Activated T-helper 2 cell treated with anti-CD3 and anti-CD28 coated beads, Interferon-gamma antibody, Interleukin-2, Interleukin-4, amounts not matched to agents 10 μg/mL and 5 μg/mL and 100 μg/mL, durations not matched to agents 14 hours and 24 hours and 36 hours (primary cell): ENCODE measurements at places on chromosomes 2 and 18.

DNA sequence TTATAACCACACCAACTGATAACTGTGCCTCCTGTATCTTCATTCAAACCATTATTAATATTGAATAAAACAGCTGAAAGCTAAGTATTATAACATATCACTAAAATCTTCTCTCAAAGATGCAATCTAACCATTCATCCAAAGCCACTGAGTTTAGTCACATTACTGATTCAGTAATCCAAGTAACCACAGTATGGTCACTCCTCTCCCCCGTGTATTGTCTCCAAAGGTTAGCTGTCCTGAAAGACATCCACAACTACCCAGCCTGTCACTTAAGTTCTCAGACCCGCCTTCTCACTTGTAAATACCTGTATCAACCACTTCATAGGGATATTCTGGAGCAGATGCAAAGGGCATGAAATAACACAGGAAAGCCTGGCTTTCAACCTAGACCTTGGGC, 213.4 kb upstream of the BOD1L2 start:
- no peak for DNase-seq
- H3K4me3 ChIP-seq: no peak overlapping the region
- peaks cover 4% of the 10 kb centered on the region for H3K4me1 ChIP-seq

DNA sequence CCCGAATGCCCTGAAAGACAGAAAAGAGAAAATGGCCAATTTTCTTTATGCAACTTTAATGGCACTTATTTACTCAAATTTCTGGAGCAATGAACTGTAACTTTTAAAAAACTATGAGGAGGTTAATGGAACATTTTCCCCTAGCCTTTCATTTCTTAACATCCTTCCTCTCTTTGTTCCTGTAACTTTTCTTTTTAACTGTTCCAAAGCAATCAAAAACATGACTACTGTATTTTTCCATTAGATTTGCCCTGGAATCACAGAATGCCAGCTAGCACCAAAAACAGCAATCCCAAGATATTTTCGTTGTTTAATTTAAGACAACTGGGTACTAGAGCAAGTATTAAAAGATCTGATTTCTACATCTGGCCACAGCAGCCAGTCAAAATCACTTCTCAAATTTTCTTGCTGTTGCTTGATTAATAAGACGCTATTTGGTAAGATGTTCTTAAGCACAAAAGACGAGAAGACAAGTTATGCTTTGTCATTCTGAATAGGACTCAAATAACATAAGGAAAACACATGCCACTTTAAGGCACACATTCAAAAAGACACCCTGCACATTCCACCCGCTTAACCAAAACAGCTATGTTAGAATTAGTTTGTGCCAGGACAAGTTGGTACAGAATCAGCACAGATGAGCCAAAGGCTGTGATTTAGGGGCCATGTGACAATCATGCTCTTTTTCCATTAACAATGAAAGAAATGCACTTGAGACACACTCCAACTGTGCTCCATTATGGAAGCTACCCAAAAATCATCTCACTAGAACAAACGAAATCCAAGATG, 3.6 kb downstream of the STARD7 start:
- no peak for DNase-seq
- H3K27me3 ChIP-seq: no peaks in the 10 kb centered on the region
- H3K4me1 ChIP-seq: peaks cover 59% of the 10 kb centered on the region
- peaks cover 49% of the 10 kb centered on the region for H3K36me3 ChIP-seq
- peak overlapping the region; percentile 49 for H3K27ac ChIP-seq

DNA sequence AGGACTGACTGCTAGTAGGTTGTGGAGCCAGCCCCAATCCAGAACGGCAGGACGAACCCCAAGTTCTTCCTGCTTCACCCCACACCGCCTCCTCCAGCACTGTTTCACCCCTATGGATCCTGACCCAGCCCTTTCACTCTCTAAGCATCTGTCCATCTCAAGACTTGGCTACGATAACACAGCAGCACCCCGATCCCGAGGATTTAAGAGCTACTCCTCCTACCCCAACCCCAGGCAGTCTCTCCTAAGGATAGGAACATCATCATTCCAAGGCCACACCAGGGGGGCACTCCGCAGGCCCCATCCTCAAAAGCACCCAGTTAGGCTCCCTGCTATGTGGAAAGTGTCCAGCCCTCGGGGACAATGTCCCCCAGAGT, 645 bp downstream of the KCTD18 start:
- H3K27ac ChIP-seq: peak overlapping the region; percentile 77
- no peaks in the 10 kb centered on the region for H3K27me3 ChIP-seq
- no peak for DNase-seq

GRCh38 chr2:114631146-114631545, 188.7 kb downstream of the DPP10 start:
- no peak overlapping the region for H3K27ac ChIP-seq
- DNase-seq: no peak
- no peaks in the 10 kb centered on the region for H3K36me3 ChIP-seq
- H3K4me1 ChIP-seq: no peaks in the 10 kb centered on the region
- H3K4me3 ChIP-seq: no peak overlapping the region

DNA sequence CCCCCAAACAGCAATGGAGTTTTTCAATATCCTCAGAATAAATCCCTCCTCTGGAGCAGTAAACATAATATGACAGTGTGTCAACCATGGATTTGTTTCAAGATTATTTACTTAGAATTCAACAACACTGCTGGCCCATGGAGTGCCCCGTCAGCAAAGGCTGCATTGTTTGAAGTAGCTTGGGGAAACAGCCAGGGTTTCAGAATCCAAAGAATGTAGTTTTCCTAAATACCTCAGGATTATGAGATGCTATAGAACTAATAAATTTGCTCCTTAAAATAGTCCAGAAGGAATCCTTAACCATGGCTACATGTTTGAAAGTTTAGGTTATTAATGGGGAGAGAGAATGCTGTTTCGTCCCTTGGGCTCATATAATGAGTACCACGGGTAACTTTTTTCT, 13.1 kb upstream of the CETN1 start:
- no peak overlapping the region for H3K27ac ChIP-seq
- H3K36me3 ChIP-seq: no peaks in the 10 kb centered on the region
- H3K27me3 ChIP-seq: peaks cover 5% of the 10 kb centered on the region
- H3K4me3 ChIP-seq: no peak overlapping the region

- DNase-seq: no peak
- no peaks in the 10 kb centered on the region for H3K36me3 ChIP-seq
- H3K4me3 ChIP-seq: no peak overlapping the region
- H3K4me1 ChIP-seq: peaks cover under 1% of the 10 kb centered on the region
- H3K27me3 ChIP-seq: peaks cover 16% of the 10 kb centered on the region
Observed at GRCh38 chr18:10381516-10381915, 72.9 kb upstream of the APCDD1 start.

DNA sequence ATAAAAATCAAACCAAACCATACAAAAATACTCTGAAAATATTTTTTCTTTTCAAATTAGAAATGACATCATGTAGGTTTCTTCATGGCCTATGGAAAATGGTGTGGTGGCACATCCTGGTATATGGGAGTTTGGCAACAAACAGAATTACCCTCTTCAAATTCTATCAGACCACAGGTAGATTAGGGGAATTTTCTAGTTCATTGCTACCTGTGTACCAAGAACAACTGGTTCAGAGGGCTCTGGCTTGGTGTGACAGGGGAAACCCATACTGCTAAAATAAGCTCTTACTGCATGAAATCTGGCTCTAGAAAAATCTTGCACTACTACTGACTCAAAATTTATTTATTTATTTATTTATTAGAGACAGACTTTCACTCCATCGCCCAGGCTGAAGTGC, 63.4 kb upstream of the PELI1 start:
- no peak overlapping the region for H3K4me3 ChIP-seq
- no peaks in the 10 kb centered on the region for H3K36me3 ChIP-seq
- no peak overlapping the region for H3K27ac ChIP-seq
- no peaks in the 10 kb centered on the region for H3K27me3 ChIP-seq
- DNase-seq: no peak

GRCh38 chr2:55923091-55923981, at the start of gene EFEMP1:
TSS of gene EFEMP1 (minus strand) at chr2:55923782. CDS start at chr2:55922440, 1,342 bp downstream.
- H3K27me3 ChIP-seq: peaks cover 45% of the 10 kb centered on the region
- H3K36me3 ChIP-seq: no peaks in the 10 kb centered on the region
- no peak within 1 kb of the TSS for H3K27ac ChIP-seq
- H3K4me3 ChIP-seq: no peak within 1 kb of the TSS

GRCh38 chr2:144484201-144484948, 35.5 kb downstream of the ZEB2 start:
- no peak overlapping the region for H3K27ac ChIP-seq
- DNase-seq: no peak
- H3K36me3 ChIP-seq: peaks cover 42% of the 10 kb centered on the region
- H3K4me3 ChIP-seq: no peak overlapping the region

GRCh38 chr2:151946899-151947812, 118.9 kb upstream of the ARL5A start:
- DNase-seq: no peak
- H3K27ac ChIP-seq: no peak overlapping the region
- H3K27me3 ChIP-seq: peaks cover 2% of the 10 kb centered on the region
- no peaks in the 10 kb centered on the region for H3K4me1 ChIP-seq
- no peaks in the 10 kb centered on the region for H3K36me3 ChIP-seq

GRCh38 chr18:7603259-7604000, 36.3 kb downstream of the PTPRM start:
- no peak overlapping the region for H3K4me3 ChIP-seq
- H3K36me3 ChIP-seq: no peaks in the 10 kb centered on the region
- no peak for DNase-seq
- H3K27ac ChIP-seq: no peak overlapping the region
- no peaks in the 10 kb centered on the region for H3K4me1 ChIP-seq
- no peaks in the 10 kb centered on the region for H3K27me3 ChIP-seq

- H3K27me3 ChIP-seq: no peaks in the 10 kb centered on the region
- no peak overlapping the region for H3K4me3 ChIP-seq
- H3K36me3 ChIP-seq: no peaks in the 10 kb centered on the region
- H3K4me1 ChIP-seq: peaks cover 51% of the 10 kb centered on the region
Observed at GRCh38 chr18:13617826-13618515, 108.4 kb downstream of the FAM210A start.

- H3K27ac ChIP-seq: no peak overlapping the region
- no peak overlapping the region for H3K4me3 ChIP-seq
- H3K36me3 ChIP-seq: no peaks in the 10 kb centered on the region
- peaks cover 25% of the 10 kb centered on the region for H3K27me3 ChIP-seq
Observed at GRCh38 chr2:32940316-32940997, 6.3 kb upstream of the LTBP1 start.

DNA sequence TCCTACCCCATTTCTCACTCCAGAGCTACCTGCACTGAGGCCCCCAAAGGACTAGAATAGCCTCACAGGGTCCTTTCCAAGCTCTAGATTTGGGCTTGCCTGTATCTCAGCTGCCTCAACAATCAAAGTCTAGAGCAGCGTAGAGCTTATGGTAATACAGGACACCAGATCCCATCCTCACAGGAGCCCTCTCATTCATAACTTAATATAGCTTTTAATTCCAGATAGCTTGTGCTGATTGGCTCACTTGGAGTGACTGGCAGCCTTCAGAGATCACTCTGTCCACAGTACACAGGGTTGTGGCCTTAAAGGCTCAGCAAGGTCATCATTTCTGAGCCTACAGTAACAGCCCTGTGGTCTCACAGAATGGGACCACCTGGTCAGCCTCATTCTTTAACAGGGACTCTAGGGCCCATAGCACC, 51.4 kb downstream of the ZFP36L2 start:
- DNase-seq: no peak
- no peaks in the 10 kb centered on the region for H3K27me3 ChIP-seq
- peaks cover 63% of the 10 kb centered on the region for H3K4me1 ChIP-seq
- H3K36me3 ChIP-seq: no peaks in the 10 kb centered on the region
- H3K27ac ChIP-seq: peak overlapping the region; percentile 91

DNA sequence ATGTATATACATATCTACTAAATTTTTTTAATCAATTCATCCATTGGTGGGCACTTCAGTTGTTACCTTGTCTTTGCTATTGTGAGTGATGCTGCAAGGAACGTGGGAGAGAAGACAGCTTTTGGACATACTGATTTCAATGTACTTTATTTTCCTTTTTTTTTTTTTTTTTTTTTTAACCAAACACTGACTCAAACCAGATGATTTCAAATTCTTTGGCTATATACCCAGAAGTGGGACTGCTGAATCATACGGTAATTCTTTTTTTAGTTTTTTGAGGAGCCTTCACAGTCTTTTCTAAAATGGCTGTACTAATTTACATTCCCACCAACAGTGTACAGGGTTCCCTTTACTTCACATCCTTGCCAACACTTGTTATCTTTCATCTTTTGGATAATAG, 204.7 kb downstream of the INSIG2 start:
- H3K4me1 ChIP-seq: no peaks in the 10 kb centered on the region
- H3K36me3 ChIP-seq: no peaks in the 10 kb centered on the region
- DNase-seq: no peak
- no peak overlapping the region for H3K27ac ChIP-seq
- H3K4me3 ChIP-seq: no peak overlapping the region

DNA sequence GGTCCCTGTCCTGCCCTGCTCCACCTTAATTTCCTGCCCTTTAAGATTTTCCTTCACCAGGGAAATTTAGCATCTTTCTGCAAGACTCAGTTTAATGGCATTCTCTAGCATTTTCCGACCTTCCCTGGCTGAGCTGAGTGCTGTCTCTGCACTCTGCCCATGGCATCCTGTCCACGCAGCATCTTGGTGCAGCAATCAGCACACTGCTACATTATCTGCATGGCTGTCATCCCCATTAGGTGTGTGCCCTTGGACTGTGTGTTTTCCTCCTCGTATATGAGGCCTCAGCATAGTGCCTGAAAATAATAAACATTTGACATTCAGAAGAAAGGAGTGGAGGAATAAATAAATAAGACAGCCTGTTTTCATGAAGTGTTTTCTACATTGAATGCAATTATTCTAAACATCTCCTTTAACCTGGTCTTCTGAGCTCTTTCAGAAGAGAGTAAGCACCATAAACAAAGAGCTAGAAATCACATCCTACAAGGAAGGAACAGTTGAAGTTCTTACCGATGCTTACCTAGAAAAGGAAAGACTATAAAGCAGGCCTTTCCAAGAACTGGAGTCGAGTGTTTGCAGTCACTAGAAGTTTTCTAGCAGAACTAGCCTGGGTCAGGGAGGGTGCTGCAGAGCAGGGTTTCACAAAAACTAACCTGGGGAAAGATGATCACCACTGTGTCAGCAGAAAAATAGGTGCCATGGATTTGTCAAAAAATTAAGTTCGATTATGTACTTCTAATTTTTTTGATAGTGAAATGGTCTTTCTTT, 131.4 kb upstream of the ITGB6 start:
- DNase-seq: no peak
- no peaks in the 10 kb centered on the region for H3K36me3 ChIP-seq
- H3K4me3 ChIP-seq: no peak overlapping the region
- H3K27me3 ChIP-seq: no peaks in the 10 kb centered on the region
- H3K4me1 ChIP-seq: peaks cover 70% of the 10 kb centered on the region
- peak overlapping the region; percentile 55 for H3K27ac ChIP-seq

- no peaks in the 10 kb centered on the region for H3K4me1 ChIP-seq
- no peak overlapping the region for H3K4me3 ChIP-seq
- DNase-seq: no peak
- H3K27me3 ChIP-seq: peaks cover 3% of the 10 kb centered on the region
- H3K36me3 ChIP-seq: no peaks in the 10 kb centered on the region
Observed at GRCh38 chr2:177603181-177603580, 210.6 kb downstream of the AGPS start.

GRCh38 chr2:240216167-240216566, 75.7 kb upstream of the OTOS start:
- H3K27ac ChIP-seq: no peak overlapping the region
- H3K36me3 ChIP-seq: no peaks in the 10 kb centered on the region
